Suppressor macrophage treated with lipopolysaccharide for 1 hour (primary cell): ENCODE measurements at places on chromosomes 7 and 10.

GRCh38 chr7:121610243-121610642, 214.1 kb upstream of the FAM3C start:
- no peak for DNase-seq

DNA sequence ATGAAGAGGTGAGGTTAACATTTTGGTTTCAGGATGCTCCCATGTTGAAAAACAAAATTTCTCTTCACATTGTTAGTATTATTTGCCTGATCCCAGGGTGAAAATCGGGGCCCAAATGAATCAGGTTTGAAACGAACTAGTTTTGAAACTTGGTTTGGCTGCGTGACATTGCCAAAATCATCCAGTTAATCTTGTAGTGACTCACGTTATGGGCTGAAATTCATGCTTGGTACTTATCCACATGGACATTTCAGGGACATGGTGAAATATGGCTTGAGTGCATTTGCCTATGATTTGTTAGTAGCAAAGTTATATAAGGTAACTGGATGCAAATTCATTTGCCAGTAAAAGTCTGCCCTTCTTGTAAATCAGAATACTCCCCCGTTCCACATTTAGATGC, 97.3 kb downstream of the CFAP58 start:
- DNase-seq, result no peak

GRCh38 chr10:127524908-127525665, 24.0 kb upstream of the NPS start:
- no peak for DNase-seq

GRCh38 chr10:131049016-131049415, 262.5 kb downstream of the TCERG1L start:
- no peak for DNase-seq

GRCh38 chr7:114414156-114415063, at the start of gene FOXP2:
TSS of gene FOXP2 (plus strand) at chr7:114414815. CDS start at chr7:114426512, 11,697 bp downstream.
- DNase-seq, result no peak

GRCh38 chr7:18927134-18927533, 190.3 kb downstream of the TWIST1 start:
- no peak for DNase-seq

DNA sequence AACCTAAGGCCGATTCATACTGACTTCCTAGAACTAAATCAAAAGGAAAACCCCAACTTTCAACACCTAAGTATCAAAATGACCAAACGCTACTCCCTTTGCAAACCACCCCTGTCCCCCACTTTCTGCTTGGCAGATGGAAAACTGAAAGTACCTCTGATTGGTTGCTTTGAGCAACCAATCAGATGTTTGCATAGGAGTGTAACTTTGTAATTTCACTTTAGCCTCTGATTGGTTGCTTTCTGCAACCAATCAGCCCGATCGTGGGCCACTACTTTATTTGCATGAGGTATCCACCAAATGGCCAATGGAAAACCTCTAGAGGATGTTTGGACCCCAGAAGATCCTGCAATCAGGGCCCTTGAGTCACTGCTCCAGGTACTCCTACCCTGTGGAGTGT, 12.3 kb upstream of the SNX10 start:
- DNase-seq, result peak; percentile 63

GRCh38 chr10:6669269-6669859, 89.3 kb upstream of the PRKCQ start:
- DNase-seq, result peak; percentile 70

DNA sequence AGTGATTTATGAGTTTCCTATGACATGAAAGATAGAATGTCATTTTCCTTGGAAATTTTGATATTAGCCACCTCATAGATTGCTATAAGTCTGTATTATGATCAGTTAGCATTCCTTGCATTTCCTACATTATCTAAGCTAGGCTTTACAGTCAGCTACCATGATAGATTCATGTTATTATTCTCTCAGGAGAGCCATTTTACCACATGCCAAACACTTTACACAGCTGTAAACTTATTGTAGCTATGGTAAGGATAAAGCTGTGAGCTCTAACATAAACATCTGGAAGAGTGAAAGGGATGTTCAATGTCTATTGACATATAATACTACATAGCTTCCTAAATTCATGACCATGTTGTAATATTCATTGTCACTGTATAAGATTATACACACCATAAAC, 608.0 kb downstream of the PHTF2 start:
- no peak for DNase-seq

GRCh38 chr10:77862595-77862994, 64.0 kb downstream of the DLG5 start:
- DNase-seq, result peak; percentile 23

DNA sequence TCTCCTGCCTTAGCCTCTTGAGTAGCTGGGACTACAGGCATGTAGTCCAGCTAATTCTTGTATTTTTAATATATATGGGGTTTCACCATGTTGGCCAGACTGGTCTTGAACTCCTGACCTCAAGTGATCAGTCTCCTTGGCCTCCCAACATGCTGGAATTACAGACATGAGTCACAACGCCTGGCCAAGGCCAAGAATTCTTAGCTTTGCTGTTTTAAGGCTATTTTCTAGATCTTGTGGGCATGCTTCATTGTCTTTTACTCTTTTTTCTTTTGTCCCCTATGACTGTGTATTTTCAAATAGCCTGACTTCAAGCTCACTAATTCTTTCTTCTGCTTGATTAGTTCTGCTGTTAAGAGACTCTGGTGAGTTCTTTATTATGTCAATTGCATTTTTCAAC, 56.4 kb upstream of the TAS2R16 start:
- DNase-seq, result no peak

DNA sequence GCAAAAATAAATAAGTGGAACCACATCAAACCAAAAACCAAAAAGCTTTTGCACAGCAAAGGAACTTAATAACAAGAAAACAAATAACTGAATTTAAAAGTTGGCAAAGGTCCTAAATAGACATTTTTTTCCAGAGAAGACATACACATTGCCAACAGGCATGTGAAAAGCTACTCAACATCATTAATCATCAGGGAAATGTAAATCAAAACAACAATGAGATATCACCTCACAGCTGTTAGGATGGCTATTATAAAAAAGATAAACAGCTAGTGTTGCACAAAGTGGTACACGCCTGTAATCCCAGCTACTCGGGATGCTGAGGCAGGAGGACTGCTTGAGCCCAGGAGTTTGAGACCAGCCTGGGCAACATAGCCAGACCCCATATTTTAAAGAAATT, 2.2 kb upstream of the SUN3 start:
- no peak for DNase-seq

- no peak for DNase-seq
Measured at GRCh38 chr10:9262770-9263169, 1208.3 kb downstream of the GATA3 start.

- DNase-seq, result no peak
Measured at GRCh38 chr10:80186364-80187012, 18.8 kb downstream of the ANXA11 start.

- no peak for DNase-seq
Measured at GRCh38 chr7:34225193-34225592, 319.9 kb downstream of the BMPER start.

DNA sequence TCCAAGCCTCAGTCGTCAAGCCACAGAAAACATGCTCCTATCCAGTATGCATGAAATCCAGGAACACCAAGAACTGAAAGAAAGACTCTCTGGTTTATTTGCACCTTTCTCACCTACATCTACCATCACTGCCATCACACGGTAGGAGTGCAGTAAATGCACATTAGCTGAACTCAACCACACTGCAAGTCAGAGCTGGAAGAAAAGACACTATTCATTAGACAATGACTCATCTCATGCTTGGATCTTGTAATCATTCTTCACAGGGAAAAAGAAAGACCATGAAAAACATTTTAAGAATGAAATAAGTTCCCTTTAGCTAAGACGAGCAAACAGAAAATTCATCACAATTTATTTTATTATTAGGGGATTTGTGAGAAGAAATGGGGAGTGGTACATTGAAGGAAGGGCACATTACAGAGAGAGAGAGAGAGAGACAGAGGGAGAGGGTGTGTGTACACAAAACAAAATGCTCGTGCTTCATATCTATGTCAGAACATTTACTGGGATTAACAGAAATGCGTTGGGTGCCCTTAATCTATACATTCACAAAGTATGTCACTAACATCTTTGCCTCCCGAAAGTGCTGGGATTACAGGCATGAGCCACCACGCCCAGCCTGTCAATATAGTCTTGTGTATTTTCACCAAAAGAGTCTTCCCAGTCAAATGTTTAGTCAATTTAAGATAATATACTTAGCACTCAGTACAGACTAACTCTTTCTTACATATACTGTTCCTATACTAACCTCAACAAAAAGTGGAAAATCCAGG, 324.9 kb downstream of the PARD3 start:
- DNase-seq, result no peak

DNA sequence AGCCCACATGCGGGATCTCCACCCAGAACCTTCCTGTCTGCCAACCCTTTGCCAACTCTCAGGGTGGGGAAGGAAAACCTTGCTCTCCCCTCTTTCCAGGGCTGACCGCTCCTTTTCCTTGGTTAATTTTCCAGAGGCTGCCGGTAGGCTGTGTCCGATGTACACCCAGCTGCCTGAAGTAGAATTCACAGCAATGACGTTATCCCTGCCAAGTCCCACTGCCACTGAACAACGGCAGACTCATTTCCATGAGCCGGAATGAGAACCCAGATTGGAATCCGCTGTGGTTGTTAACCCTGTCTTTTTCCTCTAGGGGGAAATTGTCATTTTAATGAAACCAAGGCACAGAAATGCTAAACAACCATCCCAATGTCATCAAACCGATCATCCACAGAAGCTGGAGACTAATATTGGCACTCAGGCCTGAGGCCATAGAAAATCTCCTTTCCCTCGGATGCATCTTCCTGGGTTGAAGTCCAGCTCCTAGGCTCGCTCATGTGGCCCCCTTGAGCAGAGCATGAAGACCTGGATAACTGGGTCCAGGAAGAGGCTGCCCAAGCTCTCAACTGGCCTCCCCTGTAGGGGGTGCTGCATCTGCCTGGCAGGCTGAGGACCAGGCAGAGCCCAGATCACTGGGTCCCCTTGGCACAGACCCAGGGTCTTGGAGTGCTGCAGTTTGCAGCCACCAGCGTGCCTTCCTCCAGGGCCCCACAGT, 30.4 kb downstream of the KLRG2 start:
- DNase-seq, result no peak

DNA sequence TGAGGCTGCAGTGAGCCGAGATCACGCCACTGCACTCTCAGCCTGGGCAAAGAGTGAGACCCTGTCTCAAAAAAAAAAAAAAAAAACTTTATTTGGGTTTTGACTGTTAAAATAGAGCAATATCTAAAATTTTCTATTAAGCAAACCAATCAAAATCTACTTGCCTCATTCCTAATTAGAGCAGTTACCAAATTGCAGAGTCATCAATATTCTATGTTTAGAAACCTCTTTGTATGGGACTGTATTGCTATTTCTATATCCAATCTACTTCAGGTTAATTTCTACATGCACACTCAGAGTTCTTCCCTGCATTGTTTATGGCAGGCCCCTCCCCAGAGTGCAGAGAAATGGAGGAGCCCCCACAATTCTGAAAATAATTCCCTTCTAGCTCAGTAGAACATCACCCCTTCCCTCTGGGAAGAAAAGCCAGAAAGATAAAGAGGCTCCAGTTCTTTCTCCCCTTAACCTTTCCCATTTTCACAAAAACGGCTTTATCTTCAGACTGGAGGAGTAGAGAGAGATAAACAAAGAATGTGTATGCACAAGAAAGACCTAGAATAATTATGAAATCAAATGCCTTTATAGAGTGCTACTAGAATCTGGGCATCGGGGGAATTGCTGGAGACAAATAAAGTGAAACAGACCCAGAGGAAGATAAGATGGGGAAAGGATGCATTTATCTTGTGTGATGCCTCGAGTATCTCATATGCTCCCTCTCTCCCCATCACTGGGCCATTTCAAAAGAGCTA, 17.9 kb downstream of the SCRN1 start:
- DNase-seq, result no peak

DNA sequence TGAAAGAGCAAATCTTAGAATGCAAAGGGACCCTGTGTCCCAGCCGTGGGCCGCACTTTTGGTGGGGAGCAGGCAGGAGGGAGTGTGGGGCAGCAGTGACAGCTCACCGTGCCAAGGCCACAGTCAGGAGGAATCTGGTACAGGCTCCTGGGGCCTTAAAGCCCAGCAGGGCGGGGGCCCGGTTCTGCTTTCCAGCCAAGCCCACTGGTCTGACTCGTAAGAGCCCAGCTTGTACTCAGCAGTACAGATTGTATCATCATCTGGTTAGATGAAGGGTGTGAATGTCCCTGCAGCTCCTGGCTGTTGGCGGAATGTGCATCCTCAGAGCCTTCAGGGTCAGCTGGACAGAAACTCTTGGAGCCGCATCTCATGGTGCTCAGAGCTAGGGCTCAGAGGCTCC, 30.5 kb upstream of the TRIM8 start:
- no peak for DNase-seq

- no peak for DNase-seq
Measured at GRCh38 chr7:115654384-115655214, 376.0 kb downstream of the TFEC start.

DNA sequence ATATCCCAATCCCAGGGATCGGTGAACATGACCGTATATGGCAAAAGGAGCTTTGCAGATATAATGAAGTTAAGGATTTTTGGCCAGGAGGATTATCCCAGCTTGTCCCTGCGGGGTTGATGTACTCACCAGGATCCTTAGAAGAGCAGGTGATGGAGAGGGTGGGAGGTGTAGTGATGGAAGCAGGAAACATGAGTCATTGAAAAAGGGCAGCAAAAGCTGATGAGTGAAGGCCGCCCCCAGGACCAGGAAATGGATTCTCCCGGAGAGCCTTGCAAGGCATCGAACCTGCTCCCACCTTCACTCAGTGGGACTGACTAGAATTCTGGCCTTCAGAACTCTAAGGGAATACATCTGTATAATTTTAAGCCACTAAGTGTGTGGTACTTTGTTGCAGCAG, 5.2 kb upstream of the NUPR2 start:
- DNase-seq, result no peak
